ENCODE measurements at places on chromosomes 12 and 14.

DNA sequence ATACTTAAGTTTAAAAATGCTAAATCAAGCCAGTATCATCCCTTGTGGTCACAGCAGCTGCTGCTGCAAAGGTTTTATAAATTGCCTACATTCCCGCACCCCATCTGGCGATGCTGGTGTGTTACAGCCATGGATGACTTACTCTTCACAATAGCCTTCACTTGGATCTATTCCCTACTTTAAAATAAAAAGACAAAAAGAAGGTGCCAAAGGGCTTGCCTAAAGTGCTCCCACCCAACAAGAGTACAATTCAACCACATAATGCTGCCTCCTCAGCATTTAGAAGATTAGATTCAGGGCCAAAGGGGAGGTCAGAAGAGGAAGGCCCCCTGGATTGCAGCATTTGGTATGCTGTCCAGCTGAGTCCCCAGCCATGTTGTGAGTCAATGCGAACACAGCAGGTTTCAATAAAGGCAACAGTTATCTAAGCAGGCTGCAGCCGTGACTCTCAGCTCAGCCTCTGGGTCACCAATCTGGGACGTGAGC lies 176.1 kb downstream of the DAD1 start:
- no peak for DNase-seq

DNA sequence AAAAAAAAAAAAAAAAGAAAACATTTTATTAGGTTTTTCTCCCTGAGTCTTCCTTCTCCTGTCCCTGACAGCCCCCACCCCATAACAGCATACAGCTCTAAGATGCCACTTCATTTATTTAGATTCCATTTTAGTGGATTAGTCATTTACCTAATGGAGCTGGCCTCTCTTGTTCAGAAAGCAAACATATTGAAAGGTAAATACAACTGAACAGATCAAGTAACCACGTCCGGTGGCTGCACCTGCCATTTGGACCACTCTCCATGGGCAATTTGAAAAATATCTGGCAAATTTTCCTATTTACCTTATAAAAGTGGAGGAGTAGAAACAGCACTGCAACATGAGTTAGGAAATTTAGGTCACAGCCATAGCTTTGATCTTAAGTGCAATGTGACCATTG lies 254.6 kb downstream of the C12orf42 start:
- DNase-seq, result no peak

DNA sequence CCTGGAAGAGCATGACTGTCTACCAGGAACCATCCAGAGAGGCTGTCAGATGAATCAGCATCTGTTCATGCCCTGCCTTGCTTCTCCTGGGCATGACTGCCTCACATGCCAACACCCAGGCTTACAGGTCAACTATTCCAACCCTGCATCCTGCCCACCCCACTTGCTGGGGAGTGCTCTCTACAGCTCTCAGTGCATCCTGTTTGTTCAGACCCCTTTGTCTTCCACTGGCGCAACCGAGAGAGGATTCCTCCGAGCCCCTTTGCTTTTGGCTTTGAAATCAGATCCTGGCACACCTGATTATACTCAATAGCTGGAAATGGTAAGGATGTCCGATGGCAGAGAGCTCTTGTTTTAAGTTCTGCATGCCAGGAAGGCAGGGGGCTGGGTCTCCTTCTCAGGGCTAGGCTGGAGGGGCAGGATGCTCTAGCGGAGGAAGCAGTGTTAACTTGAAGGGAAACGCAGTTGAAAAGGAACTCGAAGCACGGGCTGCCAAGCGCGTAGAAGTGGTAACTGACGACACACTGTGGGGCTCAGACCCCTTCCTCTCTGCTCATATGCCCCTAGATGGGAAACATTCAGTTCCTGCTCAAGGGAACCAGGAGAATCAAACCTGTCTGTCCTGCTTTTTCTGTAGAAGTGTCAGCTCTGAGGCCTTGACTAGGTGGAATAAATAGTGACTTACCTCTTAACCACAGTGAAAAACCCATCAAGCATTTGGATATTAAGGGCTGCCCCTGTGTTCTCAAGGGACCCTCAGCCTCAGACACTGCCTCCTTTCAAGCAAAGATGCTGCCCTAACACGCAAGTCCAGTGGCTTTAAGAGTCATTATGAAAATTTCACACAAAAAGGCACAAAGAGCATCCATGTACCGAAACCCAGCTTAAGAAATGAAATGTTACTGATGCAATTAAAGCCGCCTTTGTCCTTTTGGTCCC lies 297.5 kb downstream of the ZFP36L1 start:
- peak; percentile 35 for DNase-seq

DNA sequence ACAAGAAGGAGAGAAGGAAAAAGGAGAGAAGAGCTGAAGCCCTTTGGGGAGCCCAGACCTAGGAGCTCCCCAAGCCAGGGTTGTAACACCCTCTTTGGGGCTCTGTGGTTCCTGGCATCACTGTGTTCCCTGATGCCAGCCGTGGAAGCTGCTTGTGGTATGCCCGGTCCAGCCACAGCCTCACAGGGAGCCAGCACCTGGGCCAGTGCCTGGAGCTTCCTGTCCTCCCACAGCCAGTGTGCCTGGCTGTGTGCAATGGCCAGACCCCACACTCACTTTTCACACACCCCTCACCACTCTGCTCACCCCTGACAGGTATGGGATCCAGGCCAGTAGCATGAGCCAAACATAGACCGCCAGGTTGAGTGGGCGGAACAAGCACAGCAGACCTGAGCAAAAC lies 834.7 kb downstream of the FLRT2 start:
- DNase-seq, result no peak

- DNase-seq, result peak; percentile 88
Measured at GRCh38 chr14:101961011-101961721, 3.2 kb upstream of the DYNC1H1 start.

GRCh38 chr12:57005980-57006808 lies at the start of gene ZBTB39:
ZBTB39 (minus strand) TSS chr12:57006546; CDS start chr12:57004917, 1,629 bp downstream.
- DNase-seq, result peak; percentile 59
